ENCODE measurements at places on chromosomes 7 and 10. TPM values are rescaled to one million over a fixed set of nuclear protein-coding genes. Genes with fewer than 3 reads are reported as not detected.

SH2D4B gene
- polyA plus RNA-seq, result 0.07 TPM

GRCh38 chr10:132436861-132437410, 39.9 kb downstream of the PWWP2B start:
- no peak for DNase-seq

- no peak for DNase-seq
These were observed 562.9 kb upstream of the ADARB2 start for GRCh38 chr10:2300231-2300630.

RET gene
- 21.3 TPM for polyA plus RNA-seq

- DNase-seq, result no peak
These were observed 101.9 kb upstream of the PIP4K2A start for GRCh38 chr10:22816298-22816653.

IFIT5 gene
- 17.4 TPM for polyA plus RNA-seq

- no peak for DNase-seq
These were observed 191.7 kb upstream of the FERD3L start for GRCh38 chr7:19336836-19337383.

DNA sequence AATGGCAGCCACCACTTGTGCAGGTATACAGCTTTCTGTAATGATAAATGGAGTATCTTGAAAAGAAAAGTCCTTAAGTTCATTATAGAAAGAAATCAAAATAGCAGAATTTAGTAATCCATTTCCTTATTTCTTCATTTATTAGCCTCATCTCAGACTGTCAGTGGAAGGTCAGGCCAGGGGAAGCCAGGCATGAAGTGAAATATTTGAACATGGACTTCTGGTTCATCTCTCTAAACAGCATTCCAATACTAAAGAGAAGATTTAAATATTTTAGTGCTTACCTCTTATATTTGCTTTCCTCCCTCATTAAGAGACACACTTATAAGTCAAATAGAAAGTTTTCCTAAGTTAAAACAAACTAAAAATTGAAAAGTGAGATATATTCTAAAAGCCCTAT, 26.8 kb downstream of the TRDMT1 start:
- no peak for DNase-seq

STRIP2 gene
- 2.0 TPM for polyA plus RNA-seq

- no peak for DNase-seq
These were observed 21.9 kb downstream of the PCBD1 start for GRCh38 chr10:70866424-70866823.

JAKMIP3 gene
- polyA plus RNA-seq, result 0.41 TPM

ATRNL1 gene
- 26.5 TPM for polyA plus RNA-seq

GRCh38 chr10:69303632-69304051, 25.3 kb downstream of the HK1 start:
- no peak for DNase-seq

DNA sequence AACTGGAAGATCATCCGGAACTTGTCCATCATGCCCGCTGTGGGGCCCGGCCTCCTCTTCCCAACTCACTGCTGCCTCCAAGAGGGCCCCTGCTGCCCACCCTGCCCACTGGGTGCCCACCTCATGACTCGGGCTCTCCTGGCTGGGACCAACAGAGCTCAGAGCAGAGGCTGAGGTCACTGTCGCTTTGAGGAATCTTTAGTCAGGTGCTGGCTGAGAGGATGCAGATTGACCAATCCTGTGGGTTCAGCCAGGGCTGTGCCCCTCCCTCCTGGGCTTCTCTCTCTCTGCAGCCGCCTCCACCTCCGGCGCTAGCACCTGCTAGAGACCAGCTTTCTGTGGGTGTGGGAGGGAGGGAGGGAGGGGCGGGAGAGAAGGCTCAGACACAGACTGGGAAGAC, at the start of gene CALHM1:
TSS of gene CALHM1 (minus strand) at position 181 of the 400 bp plus-strand sequence. CDS start at position 32, 149 bp downstream.
- DNase-seq, result no peak

DNA sequence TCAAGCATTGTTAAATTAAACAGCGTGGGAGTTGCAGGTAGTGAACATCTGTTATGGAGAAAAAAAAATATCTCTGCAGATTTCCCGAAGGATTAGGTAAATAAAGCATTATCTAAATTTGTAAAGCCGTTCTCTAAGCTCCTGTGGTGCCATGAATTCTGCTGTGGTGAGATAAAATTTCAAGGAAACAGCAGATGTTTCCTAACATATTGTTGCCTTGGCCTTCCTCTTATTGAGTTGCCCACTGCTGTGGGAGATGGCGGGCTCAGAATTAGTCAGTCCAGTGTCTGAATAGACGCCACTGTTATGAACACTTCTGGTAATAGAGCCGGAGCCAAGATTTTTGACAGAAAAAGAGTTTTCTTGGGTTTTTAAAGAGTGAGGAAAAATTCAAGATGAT, 82.6 kb upstream of the ELMO1 start:
- DNase-seq, result no peak

DNA sequence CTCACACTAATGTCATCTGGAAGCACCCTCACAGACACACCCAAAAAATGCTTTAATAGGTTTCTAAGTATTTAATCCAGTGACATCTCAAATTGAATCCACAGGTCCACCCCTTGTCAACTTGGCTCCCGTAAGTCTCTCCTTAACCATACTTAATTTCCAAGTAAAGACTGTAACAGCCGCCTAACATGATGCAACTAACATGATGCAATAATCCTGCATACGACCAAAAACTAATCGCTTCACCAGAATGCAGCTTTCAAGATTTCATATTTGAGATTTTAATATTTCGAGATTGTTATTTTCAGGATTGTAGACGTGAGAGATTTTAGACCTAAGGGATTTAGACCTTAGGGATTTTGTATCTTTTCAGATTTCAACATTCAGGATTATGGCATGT, 3.7 kb upstream of the HDAC9 start:
- DNase-seq, result no peak

JAZF1 gene
- 11.0 TPM for polyA plus RNA-seq

DNA sequence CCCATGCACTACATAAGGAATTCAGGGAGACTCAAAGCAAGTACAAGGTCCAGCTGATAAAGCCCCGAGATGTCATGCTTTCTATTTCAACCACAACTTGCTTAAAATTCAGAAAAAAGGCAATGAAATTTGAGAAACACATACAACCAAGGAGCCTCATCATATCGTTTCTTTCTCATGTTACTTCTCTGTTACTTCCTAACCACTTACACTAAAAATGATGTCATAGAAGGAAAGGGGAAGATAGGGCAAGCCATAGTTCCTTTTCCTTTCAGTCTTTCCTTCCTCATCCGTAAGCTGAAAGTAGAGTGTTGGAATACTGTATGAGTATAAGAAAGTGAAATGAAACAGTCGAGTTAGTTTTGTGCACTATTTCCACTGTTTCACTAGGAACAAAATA, 27.9 kb upstream of the CDK14 start:
- DNase-seq, result no peak

- no peak for DNase-seq
These were observed 20.8 kb downstream of the EZH2 start for GRCh38 chr7:148863324-148863723.

MRPS17 gene
- 15.7 TPM for polyA plus RNA-seq

DNA sequence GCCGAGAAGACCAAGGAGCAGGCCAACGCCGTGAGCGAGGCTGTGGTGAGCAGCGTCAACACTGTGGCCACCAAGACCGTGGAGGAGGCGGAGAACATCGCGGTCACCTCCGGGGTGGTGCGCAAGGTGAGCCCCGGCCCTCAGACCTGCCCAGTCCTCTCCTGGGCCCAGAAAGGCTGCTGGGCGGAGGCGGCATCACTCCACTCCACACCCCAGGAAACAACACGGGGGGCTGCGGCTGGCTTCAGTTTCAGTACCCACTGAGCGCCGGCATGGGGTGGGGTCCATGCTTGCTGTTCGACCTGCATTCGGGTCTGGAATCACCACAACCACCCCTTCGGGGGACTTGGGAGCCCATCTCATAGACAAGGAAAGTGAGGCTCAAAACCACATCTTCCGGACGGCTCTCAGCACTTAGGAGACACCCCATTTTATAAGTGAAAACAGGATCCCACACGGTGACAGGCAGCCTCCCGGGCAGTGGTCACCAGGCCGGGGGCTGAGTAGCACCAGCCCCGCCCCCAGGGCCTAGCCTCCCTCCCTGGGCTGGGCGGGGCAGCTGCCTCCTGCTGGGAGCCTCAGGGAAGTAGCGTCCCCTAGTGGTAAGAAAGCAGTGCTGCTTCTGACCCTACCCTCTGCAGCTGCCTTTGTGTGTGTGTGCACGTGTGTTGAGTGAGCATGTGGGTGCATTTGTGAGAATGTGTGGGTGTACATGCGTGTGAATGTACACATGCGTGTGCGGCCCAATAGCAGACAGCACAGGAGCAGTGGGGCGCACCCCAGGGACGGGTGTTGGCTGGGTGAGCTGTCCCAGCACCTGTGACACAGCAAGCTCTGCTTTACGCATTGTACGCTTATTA, 1.8 kb downstream of the SNCG start:
- DNase-seq, result no peak

GRCh38 chr10:120667276-120667675, 183.9 kb upstream of the WDR11 start:
- no peak for DNase-seq

DNA sequence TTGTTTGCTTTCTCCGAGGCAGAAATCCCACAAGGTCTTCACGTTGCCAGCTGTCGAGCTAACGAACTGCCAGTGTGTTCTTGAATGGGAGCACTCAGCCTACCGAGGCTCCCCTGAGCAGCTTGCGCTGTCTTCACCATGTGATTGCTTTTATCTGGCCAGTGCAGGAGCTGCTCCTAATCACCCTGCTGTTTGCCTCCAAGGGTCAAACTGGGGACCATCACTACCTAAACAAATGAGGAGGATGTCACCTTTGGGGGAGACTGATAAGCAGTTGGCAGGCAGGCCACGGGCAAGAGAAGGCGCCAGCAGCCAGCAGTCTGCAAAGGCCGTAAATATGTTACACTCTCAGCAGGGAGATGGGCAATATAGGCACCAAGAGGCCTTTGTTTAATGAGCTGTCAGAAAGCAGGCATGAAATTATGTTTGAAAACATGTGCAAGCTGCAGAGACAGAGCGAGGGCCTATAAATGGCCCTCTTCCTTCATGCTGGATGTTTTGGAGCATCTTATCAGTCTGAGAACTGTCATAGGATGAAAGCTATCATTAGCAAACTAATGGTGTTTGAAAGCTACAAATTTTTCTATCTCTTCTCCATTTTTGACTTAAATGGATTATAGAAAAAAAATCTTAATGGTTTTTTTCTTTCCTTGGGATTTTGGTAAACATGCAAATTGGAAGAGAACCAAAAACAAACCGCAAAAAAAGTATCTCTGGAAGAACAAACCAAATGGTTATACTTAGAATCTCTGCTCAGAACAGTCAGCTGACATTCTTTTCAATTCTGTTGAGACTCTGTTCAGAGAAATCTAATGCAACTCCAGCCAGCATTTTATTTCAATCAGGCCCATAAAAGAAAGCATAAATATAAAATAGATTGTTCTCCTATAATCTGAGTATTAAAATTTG, 267.3 kb upstream of the NPVF start:
- DNase-seq, result no peak

- no peak for DNase-seq
These were observed 124.2 kb downstream of the ATE1 start for GRCh38 chr10:121803611-121804010.

DNA sequence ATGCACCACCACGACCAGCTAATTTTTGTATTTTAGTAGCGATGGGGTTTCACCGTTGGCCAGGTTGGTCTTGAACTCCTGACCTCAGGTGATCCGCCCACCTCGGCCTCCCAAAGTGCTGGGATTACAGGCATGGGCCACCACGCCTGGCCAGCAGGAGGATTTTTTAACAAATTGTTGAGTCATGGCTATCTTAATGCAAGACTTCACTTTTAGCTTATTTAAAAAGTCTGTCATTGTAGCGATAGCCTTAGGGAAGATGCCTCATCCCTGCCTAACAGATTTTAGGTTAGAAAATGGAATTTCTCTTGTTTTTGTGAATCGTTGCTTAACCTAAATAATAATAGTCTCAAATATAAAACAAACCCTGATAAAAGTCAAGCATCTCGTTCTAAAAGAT, 35.5 kb downstream of the PPP2R2D start:
- DNase-seq, result no peak

- no peak for DNase-seq
These were observed 107.4 kb downstream of the GSAP start for GRCh38 chr7:77308792-77309191.

GRCh38 chr10:111129363-111129762, 52.5 kb downstream of the ADRA2A start:
- DNase-seq, result no peak
